ENCODE measurements at places on chromosomes 2 and 18.

GRCh38 chr2:9565436-9566153, 10.0 kb upstream of the ADAM17 start:
- DNase-seq, result peak; percentile 87

- DNase-seq, result no peak
Measured at GRCh38 chr2:218813771-218814460, 17.7 kb downstream of the PRKAG3 start.

- peak; percentile 68 for DNase-seq
Measured at GRCh38 chr2:55718165-55719008, 24.7 kb upstream of the PNPT1 start.

DNA sequence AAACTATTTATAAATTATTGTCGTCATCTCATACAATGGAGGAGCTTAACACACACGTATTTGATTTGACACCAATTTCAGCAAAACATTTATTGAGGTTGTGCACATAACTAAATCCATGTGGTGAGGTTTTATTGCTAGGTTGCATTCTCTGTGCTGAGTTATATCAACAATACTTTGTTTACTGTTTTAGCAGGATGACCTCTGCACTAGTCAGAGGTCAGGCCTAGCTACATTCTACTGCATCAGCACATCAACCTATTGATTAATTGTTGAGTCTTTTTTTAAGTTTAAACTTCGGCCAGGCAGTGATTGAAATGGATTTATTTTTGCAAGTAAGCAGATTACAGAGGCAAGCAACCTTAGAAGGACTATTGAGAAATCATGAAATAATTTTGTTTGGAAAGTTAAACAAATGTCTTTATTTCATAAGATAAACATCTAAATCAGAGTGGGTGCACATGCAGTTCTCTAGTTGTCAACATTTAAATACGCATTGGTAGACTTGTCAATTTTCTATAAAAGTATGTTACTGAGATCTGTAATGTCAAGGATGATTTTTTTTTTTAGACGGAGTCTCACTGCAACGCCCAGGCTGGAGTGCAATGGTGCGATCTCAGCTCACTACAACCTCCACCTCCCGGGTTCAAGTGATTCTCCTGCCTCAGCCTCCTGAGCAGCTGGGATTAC, 75.2 kb upstream of the CD28 start:
- no peak for DNase-seq

GRCh38 chr2:185241556-185241955, 497.0 kb upstream of the FSIP2 start:
- DNase-seq, result no peak

- no peak for DNase-seq
Measured at GRCh38 chr2:32877587-32878510, 68.9 kb upstream of the LTBP1 start.

DNA sequence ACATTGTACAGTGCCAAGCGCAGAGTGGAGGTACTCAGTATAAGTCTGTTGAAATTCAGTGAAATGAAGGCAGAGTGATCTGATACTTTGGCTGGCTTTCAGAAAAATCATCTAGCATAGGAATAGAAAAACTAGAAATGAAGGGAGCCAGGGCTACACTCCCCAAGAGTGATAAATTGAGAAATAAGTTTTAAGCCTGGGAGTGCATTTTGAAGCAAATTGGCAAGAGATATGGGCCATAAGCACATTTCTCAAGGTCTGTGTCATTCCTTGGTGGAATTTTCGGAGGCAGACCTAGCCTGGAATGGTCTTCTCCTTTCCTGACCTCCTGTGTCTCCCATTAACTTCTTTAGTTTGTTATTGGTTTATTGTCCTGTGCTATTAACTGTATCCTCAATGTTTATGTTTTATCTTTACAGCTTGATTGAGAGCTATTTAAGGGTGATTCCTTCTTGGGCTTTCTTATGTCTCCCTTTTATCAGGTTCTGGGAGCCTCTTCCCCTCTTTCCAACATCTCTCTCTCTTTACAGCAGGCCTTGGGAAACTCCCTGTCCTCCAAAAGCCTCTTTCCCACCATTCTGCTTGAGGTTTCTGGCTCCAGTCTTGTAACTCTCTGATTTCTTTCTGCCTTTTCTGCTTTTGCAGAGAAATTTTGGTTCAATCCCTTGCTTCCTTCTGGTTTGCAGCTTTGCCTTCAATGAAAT, 649.5 kb downstream of the SLC4A3 start:
- no peak for DNase-seq

DNA sequence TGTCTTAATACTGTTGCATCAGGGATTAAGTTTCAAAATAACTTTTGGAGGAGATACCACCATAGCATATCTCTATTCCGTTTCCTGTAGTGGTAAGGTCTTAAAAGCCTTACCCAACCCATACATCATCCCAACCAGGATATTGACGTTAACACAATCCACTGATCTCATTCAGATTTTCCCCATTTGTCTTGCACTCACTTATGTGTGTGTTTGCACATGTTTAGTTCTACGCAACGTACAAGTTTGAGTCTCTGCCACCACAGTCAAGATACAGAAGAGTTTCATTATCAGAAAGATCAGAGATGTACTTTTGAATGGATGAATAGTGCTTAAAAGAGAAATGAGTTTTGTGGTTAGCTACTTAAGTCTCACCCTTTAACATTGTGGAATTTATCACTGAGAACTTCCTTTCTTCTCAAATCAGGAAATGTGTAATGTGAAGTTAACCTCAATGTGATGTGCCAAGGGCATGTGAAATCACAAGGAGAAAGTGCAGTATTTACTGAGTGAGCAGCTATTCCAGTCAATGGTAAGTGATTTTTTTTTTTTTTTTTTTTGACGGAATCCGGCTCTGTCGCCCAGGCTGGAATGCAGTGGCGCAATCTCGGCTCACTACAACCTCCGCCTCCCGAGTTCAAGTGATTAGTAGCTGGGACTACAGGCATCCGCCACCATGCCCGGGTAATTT, 69.2 kb upstream of the EPHA4 start:
- DNase-seq, result no peak

DNA sequence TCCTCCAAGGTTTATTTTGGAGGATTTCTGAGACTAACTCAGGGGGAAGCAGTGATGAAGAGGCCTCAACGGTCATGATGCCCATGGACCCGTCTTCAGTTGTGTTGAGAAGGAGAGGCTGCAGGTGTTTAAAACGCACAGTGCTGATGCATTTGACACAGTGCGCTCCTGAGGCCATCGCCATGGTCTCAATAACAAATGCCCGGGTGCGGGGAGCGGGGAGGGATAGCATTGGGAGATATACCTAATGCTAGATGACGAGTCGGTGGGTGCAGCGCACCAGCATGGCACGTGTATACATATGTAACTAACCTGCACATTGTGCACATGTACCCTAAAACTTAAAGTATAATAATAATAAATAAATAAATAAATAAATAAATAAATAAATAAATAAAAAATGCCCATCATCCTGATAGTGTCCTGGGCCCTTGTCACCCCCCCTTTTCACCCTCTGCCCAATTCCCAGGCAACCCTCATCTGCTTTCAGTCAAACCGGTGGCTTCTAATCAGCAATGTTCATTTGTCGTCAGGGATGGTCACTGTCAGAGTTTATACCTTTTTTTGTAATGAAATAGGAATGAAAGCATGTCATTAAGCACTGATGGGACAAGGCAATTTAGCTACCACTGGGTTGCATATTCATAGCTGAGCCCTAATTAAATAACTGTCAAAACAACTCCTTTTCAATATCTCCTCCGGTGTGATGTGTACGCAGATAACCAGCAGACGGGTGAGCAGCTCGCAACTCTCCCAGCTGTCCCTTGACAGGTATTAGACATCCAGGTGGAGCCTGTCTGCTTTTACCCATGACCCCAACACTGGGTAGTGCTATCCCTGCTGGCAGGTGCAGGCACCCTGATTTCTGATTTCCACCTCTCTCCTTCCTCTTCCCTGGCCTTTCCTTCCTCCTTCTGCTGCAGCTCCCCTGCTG, 95.9 kb downstream of the KCNF1 start:
- no peak for DNase-seq

Data from suppressor macrophage treated with lipopolysaccharide for 1 hour (primary cell).